SK-N-SH treated with all-trans-retinoic acid at 6 μM for 48 hours (cell line): ENCODE measurements at places on chromosomes 3 and 15.
A peak's percentile ranks its signal among the peaks of the same experiment; 100 is the strongest.

DNA sequence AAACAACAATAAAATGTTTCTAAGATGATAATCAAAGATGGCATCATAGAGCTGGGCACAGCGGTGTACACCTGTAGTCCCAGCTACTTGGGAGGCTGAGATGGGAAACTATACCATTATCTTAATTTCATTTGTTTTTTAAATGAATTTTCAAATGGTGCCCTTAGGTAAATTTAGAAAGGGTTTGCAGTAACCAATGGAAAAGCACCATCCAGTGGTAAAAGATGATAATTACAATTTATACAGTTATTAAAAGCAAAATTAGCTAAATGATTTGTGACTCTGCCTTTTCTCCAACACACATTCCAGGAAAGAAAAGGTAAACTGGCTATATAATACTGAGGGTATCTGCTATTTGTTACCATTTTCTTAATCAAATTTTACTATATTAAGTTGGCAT is 14.4 kb upstream of the ANKRD28 start:
- no peak for ATAC-seq

DNA sequence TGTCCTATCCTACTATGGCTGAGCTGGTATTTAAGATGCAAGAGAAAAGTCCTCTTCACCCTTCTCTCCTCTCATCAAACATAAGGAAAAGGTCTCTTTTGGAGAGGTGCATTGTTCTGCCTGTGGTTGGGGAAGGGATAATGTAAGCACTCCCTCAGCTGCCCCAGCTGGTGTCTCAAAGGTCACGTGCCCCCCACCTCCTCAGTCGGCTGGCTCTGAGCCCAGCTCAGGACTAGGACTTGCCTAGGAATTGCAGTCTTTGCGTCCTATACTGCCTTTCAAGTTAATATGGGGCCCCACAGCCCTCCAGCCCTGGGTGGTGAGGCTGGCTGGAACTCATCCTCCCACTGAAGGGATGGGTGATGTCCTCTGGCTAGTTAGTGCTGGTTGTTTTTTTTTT is 29.7 kb downstream of the OR4F15 start:
- ATAC-seq = no peak

DNA sequence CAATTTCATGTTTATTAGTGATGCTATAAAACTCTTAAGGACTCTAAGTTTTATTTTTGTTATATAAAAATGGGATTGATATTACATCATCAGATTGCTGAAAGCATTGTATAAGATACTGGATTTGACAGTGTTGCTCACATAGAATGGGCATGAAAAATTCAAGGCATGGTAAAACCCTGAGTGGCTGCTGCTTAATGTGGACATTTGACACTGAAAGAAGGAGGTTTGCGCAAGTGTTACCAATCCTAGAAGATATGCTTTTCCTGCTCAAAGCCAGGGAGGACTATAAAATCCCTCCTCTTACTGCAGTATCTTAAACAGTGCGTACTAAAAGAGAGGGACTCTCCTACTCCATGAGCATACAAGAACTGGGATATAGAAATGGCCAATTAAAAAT is 65.8 kb upstream of the PTX3 start:
- ATAC-seq = no peak

- no peak for ATAC-seq
Observed at GRCh38 chr3:173826416-173826815, 428.9 kb downstream of the NLGN1 start.

DNA sequence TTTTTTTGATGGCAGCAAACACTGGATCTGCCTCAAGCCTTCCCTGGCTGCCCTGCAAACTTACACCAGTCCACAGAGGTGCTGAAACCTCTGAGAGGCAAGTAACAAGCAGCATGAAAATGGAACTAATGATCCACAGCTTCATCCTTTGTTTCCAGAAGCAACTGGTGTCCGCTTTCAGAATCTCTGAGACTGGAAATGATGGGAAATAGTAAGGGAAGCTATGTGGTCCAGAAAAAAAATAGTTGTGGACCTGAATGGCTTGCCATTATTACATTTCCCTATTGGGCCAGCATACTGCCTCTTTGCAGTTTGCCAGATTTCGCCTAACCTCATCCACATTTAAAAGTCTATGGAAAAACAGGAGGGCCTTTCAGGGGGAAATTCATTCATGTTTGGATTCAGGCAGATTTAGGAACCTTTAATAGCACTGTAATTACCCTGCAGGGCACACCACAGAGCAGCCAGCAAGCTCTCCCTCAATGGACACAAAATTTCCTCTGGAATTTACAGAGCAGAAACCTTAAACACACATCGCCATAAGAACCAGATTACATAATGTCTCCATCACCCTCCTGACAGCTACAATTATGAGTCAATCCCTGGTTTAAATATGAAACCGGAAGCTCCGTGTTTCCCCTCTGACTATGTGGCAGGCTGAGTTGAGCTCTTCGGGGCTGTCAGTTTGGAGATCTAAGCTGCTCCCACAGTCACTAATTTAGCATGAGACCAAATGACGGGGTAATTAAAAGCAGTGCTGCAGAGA is 134.4 kb downstream of the TMCO5A start:
- ATAC-seq = peak; percentile 65

- ATAC-seq = no peak
Observed at GRCh38 chr15:69990566-69991421, 106.9 kb downstream of the TLE3 start.

- ATAC-seq = no peak
Observed at GRCh38 chr3:46006238-46007032, 10.8 kb upstream of the FYCO1 start.

- ATAC-seq = no peak
Observed at GRCh38 chr3:156642750-156643728, 31.4 kb upstream of the TIPARP start.

DNA sequence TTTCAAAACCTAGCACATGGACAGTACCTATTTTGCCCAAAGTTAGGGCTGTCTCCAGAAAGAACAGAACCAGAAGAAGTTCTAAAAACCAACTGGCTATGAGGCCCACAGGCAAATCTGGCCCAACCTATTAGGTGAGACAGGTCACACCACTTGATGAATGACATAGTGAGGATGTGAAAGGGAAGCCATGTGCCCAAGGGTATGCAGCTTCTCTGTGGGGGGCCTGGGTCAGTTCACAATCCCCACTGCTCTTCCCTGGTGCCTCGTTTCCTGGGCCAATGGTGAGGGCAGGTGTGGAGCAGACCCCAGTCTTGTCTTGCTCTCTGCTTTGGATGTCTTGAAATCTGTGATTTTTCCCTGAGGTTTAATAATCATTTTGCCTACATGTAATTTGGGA is 8.9 kb downstream of the INSYN1 start:
- no peak for ATAC-seq

- ATAC-seq = peak; percentile 66
Observed at GRCh38 chr3:136954980-136955780, 2.6 kb upstream of the IL20RB start.

DNA sequence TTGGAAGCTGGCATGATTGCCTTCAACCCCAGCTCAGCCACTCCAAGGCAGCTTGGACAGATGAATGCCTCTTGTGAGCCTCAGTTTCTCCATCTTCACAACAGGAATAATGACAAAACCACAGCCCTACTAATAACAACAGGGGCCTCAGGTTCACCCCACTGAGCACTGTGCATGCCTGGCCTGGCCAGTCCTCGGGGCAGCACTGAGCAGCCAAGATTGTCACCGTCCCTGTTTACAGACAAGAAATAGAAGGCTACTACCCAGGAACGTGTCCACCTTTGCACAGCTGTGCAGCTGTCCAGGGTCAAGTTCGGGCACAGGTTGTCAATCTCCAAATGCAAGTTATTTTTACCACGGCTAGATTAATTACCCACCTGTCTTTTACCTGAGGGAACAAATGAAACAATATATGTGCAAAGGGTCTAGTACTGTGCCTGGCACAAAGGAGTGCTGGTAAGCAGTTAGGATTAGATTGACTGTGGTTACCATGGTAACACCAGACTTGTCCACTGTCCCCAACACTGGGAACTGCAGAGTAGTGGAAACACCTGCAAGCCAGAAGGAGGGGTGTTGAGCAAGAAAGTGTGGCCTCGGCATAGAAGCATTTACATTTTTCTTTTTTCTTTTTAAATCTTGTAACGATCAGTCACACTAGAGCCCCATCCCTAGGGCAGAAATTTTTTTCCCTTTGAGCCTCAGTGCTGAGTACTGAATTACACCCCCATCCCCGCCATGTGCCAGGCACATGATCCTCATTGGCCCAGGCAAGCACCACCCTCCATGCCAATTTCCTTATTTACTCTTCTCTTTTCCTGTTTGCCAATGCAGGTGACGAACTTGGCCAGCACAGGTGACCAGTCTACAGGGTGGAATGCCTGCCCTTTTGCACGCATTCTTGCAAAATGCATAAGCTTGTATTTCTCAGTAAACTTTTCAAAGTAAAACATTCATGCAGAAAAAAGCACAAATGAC is 66.3 kb upstream of the SLC6A6 start:
- no peak for ATAC-seq

- no peak for ATAC-seq
Observed at GRCh38 chr3:181892848-181893247, 181.1 kb downstream of the SOX2 start.

DNA sequence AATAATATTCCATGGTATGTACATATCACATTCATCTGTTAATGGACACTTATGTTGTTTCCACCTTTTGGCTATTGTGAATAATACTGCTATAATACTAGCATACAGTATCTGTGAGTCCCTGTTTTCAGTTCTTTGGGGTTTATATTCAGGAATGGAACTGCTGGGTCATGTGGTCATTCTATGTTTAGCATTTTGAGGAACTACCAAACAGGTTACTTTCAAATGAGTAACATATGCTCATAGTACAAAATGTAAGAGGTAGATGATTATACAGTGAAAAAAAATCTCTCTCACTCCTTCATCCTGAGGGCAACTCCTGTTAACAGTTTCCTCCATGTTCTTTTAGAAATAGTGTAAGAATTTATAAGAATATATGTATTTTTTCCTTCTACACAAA is 162.2 kb downstream of the PLD1 start:
- ATAC-seq = no peak
